ENCODE measurements at places on chromosomes 16 and 17. TPM values are rescaled to one million over a fixed set of nuclear protein-coding genes. Genes with fewer than 3 reads are reported as not detected.

- no peak for DNase-seq
Measured at GRCh38 chr17:54426296-54426886, 474.3 kb upstream of the TOM1L1 start.

DNA sequence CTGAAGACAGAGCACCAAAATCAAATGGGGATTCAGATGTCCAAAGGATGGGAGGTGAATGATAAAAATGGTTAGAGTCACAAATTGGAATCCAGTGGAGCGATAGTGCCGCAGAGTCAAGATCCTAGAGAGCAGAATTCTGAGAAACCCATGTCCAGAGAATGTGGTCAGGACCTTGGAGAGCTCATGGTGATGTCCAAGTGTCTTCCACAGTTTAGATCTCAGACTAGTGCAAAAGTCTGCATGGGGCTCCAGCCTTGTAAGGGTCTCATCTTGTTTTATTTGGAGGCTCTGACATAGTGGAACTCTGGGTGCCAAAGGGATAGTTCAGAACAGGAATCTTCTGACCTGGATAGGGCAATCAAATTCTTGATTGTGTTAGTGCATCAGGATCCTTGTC, 245.9 kb upstream of the HSBP1 start:
- DNase-seq: no peak

DNA sequence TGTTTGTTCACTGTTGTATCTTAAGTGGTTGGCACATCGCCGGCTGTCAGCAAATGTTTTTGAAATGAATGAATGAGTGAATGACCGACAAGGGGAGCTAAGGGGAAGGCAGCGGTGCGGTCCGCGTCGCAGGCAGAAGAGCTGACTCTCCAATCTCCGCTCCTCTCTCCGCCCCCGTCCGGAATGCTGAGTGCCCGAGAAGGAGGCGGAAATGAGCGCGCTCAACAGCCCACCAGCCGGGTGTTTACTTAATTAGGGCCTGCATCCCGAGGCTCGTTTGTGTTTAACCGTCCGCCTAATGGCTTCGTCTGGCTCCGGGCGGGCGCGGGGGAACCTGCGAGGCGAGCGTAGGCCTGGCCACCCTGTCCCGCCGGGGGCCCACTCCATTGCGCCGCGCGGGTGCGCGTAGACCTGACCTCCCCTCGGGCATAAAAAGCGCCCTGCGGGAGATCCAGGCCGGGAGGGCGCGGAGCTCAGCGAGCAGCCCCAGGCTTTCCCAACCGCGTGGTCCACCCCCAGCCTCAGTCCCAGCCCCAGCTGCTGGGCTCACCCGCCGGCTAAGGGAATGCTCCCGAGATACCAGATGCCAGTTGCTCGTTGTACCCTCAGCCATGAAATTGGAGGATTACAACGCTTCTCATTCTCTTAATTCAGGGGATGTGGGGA, 2.5 kb upstream of the CDH3 start:
- DNase-seq: peak; percentile 62

TERB1 gene
- polyA plus RNA-seq: 0.09 TPM

DNA sequence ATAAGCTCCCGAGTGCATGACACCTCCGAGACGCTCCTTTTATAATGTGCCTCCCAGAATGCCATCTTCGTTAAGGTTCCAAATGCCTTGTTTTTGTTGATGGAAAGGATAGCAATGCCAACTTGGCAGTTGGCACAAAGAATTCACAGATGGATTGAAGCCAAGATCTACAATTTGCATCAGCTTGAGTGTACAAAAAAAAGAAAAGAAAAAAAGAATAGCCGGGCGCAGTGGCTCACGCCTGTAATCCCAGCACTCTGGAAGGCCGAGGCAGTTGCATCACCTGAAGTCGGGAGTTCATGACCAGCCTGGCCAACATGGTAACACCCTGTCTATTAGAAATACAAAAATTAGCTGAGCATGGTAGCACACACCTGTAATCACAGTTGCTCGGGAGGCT, 7.6 kb downstream of the TBC1D16 start:
- DNase-seq: no peak

KRTAP1-5 gene
- polyA plus RNA-seq: not detected

KPNA2 gene
- 57.2 TPM for polyA plus RNA-seq

DNA sequence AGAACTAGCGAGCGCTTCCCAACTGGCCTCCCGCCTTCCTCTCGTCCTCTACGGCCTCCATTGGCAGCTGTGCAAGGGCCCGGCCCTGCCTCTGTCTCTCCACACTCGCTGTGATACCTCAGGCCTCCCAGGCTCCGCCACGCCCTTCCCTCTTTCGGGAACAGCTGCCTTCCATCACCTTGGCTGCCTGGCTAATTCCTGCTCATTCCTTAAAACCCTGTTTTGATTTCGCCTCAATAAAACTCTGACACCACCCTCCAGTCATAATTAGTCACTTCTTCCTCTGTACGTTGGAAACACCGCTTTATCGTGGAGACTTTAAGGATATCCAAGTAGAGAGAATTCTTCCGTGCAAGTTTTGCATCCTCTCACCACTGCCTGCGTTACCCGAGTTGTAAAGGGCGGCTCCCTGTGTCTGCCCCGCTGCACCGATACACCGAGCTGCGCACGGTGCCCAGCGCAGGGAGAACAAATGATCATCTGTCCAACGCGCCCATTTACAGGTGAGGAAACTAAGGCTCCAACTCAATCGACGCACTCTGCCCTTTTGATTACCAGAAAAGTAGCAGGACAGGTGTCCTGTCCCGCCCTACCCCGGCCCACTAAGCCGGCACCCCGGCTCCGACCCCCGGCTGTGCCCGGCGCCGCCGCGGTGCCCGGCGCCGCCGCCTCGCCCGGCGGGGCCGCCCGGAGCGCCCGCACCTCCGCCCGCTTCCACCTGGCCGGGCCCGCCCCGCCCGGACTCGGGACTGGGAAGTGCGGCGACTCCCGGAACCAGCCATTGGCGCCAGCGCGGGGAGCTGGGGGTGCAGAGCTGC, 139.7 kb downstream of the SEC14L1 start:
- DNase-seq: no peak

SLC13A2 gene
- polyA plus RNA-seq: 10.7 TPM

DNA sequence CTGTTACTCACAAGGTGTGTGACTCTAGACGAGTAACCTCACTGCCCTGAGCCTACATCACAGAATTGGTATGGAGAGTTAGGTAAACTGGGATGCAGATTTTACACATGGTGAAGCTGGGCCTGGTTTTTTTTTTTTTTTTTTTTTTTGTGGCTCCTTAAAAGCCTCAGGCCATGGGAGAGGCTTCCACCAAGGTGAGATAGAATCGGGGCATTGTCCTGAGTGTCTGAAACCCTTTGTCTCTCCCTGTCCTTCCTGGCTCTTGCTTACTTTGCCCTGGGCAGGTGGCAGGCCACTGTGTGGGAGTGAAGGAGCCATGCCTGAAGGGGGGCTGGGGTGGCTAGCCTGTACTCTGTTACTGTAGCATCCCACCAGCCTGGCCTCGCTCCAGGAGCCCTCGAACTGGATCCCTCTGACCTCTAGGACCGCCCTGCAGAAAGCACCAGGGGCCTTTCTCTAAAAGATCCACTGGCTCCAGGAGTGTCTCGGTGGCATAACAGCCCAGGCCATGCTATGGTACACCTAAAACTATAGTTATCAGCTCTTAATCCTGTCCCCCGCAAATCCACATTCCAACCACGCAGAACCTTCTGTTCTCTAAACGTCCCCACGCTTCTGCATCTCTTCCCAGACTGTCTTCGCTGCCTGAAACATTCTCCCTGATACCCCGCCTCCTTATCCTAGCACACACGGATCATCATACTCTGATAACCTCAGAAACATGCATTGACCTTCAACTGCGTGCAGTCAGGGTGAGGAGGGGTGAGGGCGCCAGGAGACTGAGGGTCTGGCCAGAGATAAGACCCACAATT, 1.7 kb upstream of the SLC13A2 start:
- DNase-seq: no peak

DNA sequence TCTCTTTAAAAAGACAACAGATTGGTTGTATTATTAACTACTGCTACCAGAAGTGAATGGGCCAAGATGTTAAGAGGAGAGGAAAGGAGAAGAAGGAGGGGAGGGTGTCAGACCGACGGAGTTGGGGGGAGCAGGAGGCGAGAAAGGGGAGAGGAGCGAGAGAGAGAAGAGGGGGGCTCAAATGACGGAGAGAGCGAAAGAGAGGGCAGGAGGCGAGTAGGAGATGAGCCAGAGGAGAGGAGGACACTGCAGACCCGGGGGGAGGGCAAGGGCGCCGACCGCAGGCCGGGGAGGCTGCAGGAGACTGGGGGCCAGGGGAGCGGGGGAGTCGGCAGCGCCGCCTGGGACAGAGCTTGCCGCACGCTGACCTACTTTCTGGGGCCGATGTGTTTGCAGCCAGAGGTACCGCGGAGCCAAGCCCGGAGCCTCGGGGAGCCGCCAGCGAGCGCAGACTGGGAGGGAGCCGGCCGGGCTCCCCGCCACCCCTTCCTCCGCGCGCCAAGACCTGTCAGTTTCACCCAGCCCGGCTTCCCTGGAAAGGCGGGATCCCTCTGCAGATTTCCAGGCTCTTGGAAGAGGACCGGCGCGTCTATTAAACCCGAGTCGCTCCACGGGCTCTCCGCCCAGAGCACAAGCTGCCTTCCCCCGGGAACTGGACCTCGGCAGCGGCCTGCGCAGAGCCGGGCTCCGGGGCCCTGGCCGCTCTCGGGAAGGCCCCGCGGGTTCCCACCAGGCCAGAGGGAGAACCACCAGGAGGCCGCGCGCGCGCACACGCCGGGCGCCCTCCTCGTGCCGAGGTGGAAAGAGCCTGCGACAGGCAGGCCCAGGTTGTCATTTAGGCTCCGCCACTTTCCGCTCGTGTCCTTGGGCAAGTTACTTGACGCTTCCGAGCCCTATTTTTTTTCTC, 74.6 kb downstream of the CMC2 start:
- peak; percentile 74 for DNase-seq

DNA sequence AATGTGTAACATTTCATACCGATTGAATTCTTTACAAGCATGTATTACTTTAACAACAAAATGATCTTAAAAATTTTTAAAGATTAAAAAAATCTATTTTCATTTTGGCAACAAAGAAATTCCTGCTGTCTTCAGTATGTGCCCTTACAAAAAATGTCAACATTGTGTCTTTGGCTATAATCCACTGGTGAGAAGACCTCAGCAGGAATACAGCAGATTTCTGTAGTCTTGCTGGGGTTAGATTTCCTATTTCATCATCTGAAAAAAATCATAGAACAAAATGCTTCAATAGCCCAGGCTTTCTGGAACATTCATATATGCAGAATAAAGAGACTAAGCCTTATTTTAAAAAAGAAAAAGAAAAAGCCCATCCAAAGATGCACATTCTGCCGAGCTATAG, 129.1 kb upstream of the CA10 start:
- no peak for DNase-seq

DNA sequence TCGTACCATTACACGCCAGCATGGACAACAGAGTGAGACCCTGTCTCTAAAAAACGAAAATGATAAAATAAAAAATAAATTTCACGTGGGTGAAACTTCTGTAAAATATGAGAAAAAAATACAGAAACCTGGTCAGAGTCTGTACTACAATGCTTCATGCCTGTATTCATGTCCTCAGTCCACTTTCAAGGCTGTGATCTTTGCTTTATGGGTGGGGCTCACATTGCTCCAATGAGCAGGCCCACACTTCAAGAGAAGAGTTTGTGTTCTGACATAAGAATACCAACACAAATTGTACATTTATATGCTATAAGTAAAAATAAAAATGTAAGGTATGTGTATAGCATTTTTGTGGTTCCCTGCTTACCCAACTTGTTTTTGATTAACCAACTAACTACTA, 32.2 kb upstream of the ABCA3 start:
- peak; percentile 38 for DNase-seq

DNA sequence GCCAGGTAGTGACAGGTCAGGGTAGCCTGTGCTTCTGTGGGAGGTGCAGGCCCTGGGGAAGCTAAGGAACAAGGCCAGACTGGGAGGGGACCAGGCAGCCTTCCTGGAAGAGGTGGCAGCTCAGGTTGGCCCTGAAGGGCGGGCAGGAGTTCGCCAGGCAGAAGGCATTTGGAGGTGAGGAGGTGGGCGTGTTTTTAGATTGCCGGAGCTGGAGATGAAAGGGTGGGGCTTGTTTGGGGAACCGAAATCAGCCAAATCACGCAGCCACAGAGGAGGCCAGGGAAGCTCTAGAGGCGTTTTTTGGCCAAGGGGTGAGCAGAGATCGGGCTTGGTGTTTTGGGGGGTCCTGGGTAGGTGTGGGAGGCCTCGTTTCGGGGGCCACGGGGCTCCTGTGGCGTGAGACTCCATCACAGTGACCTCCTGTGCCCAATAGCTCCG, 7.6 kb downstream of the ADCY7 start:
- DNase-seq: no peak

- peak; percentile 41 for DNase-seq
Measured at GRCh38 chr16:73572135-73572828, 524.4 kb upstream of the ZFHX3 start.

DNA sequence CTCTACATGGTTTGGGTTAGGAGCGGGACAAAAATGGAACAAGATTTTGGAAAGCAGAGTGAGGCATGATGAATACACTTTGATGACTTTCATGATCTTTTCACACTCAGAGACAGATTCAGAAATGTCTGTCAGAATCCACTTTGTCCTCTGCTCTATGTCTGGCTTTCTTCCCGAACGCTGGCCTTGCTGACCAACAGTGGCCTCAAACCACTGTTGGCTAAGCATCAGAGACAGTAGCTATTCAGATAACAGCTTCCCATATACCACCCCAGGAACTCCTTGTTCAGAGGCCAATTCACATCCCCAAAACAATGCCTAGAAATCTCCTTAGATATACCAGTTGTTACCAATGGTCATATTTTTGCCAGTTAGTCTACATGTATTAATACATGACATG, 40.9 kb downstream of the FBXL20 start:
- no peak for DNase-seq

GRCh38 chr17:40499551-40500189, 1.8 kb downstream of the TNS4 start:
- peak; percentile 77 for DNase-seq

SLC16A13 gene
- 16.9 TPM for polyA plus RNA-seq

SLFN14 gene
- 0.21 TPM for polyA plus RNA-seq

GRCh38 chr16:67023689-67024088, 5.3 kb upstream of the CBFB start:
- DNase-seq: no peak

DNA sequence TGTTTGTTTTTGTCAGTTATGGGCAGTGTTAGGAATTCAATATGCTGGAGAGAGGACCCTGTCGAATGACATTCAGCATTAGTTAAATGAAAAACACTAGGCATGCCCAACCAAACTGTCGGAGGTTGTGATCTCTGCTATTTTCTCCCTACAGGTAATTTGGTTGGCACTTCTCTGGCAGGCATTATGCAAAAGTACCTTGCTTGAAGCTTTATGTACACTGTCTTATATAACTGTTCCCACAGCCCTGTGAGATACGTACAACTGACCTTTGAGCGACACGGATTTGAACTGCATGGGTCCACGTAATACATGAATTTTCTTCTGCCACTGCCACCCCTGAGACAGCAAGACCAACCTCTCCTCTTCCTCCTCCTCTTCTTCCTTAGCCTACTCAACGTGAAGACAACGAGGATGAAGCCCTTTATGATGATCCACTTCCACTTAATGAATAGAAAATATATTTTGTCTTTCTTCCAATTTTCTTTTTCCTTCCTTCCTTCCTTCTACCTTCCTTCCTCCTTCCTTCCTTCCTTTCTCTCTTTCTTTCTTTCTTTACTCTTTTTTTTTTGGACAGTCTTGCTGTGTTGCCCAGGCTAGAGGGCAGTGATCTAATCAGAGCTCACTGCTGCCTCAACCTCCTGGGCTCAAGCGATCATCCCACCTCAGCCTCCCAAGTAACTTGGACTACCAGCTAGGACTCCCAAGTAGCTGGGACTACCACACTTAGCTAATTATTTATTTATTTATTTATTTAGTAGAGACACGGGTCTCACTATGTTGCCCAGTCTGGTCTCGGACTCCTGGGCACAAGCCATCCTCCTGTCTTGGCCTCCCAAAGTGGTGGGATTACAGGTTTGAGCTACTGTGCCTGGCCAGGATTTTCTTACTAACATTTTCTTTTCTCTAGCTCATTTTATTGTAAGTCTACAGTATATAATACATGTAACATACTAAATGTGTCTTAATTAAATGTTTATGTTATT, 77.3 kb downstream of the WIPI1 start:
- DNase-seq: no peak
